ENCODE measurements at places on chromosomes 6 and 20. TPM values are rescaled to one million over a fixed set of nuclear protein-coding genes. Genes with fewer than 3 reads are reported as not detected.

DNA sequence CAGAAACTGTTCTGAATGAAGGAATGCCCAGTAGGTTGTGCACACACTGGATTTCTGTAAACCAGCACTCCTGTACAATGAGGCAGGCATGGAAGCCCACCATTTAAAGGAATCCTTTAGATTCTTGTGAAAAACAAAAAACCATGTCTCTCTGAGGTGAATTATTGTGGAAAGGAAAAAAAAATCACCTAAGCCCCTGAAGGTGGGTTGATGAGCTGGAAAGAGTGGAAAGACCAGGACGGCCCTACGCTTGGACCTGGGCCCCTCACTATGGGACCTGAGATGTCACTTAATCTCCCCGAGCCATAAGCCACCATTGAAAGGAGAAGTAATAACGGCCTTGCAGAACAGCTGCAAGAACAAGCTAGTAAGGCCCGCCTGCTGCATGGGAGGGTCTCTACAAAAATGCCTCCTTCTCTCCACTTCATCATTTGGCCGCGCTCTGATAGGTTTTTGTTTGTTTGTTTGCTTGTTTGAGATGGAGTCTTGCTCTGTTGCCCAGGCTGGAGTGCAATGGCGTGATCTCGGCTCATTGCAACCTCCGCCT lies 68.8 kb downstream of the RAB44 start:
- DNase-seq: no peak

The UBD gene
- 1.1 TPM for total RNA-seq

DNA sequence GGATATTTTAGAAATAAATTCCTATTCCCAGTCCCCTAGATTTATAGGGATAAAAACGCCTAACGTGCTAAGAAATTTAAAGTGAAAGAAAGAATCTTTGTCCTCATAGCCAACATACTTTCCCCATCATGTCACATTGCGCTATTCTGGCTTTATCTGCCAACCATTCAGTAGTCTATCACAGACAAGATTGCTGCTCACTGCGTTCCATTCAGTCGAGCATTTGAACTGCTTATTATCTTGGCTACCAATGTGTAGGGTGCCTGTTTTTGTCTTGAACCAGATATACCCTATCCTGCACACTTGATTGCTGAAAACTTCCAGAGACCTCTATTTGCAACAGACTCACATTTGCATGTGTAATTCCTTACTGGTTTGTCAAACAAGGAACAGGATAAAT lies 751.5 kb downstream of the EPHA7 start:
- DNase-seq: no peak

GRCh38 chr6:119240257-119241110 lies 109.1 kb downstream of the MAN1A1 start:
- no peak for DNase-seq

GRCh38 chr20:39745380-39745779 lies 783.2 kb downstream of the DHX35 start:
- no peak for DNase-seq

- DNase-seq: peak; percentile 3
Observed at GRCh38 chr6:100620085-100620840, 155.5 kb upstream of the SIM1 start.

GRCh38 chr6:127924440-127924839 lies 23.6 kb upstream of the THEMIS start:
- DNase-seq: no peak

The PRR18 gene
- total RNA-seq: not detected

DNA sequence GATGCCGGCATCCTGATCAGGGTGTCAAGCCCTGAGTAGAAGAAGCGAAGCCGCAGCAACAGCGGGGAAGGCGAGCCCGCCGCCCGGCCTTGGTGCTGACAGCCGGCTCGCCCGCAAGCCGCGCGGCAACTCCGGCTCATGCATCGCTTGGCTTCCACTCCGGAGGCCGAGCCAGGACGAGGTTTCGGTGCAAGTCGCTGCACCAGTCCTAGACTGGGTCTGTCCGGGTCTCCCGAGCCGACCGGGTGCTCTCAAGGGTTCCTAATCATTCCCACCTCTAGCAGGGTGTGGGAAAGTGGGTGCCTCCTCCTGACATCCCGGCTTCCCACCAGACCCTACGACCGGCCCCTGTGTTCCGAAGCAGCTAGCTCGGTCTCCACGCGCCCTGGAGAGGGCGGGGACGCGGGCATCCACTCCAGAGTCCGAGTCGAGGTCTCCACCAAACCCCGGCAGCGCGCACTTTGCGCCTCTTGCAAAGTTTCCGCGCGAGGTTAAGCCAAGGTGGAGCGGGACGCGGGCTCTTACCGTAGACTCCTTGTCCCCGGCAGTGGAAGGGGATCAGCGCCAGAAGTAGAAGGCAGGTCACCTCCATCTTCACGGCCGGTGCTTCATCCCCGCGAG lies 1.4 kb downstream of the MDGA1 start:
- DNase-seq: no peak
